Fibroblast of mammary gland (primary cell): ENCODE measurements at places on chromosomes 16 and 17.

GRCh38 chr17:62987136-62987535 lies 21.1 kb downstream of the TANC2 start:
- DNase-seq, result no peak

DNA sequence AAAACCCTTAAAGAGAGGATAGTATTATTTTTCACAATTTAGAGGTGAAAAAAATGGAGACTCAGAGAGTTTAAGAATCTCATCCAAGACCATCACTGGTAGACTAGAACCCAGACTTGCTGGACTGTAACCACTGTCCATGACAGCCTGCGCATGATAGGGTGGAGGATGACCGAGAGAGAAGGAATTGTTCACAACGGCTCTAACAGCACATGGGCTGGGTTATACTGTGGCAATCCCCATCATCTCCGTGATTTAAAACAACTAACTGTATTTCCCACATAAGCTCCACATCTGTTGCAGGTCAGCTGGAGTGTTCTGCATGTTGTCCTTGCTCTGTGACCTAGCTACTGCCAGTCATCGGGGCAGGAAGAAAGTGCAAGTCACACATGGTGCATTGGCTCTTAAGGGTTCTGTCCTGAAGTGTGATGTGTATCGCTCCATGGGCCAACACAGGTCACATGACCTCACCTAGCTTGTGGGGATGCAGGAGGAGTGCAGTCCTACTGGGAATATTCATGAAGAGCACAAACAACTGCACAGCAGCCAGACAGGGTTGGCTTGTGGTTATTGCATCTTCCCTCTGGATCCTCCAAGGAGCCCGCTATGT lies 131.2 kb upstream of the MPHOSPH6 start:
- no peak for DNase-seq

DNA sequence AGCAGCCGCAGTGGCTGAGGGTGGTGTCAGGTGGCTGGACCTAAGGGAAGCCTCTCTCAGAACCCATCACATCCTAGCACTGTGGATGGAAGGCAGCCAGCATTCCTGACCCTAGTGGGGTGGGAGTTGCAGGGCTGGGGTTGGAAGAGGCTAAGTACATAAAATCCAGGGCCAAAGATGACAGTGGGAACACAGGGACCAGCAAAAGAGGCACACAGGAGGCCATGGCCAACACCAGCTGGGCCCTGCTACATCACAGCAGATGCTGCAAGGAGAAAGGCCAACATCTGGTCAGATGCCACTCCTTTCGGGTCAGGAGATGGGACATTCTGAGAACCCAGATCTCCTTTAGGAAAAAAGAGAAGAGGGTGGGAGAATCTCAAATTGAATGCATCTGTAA lies 415.4 kb downstream of the SLC39A11 start:
- no peak for DNase-seq

GRCh38 chr16:88923450-88923849 lies 53.6 kb downstream of the CBFA2T3 start:
- DNase-seq, result no peak

GRCh38 chr16:9275377-9275776 lies 183.9 kb downstream of the HAPSTR1 start:
- DNase-seq, result no peak

- DNase-seq, result peak; percentile 30
Measured at GRCh38 chr17:28613931-28614381, at the start of gene RSKR. RSKR (minus strand) TSS chr17:28614185; CDS start chr17:28614161, 24 bp downstream.

GRCh38 chr17:40559954-40560591 lies 5.2 kb downstream of the CCR7 start:
- DNase-seq, result peak; percentile 96

DNA sequence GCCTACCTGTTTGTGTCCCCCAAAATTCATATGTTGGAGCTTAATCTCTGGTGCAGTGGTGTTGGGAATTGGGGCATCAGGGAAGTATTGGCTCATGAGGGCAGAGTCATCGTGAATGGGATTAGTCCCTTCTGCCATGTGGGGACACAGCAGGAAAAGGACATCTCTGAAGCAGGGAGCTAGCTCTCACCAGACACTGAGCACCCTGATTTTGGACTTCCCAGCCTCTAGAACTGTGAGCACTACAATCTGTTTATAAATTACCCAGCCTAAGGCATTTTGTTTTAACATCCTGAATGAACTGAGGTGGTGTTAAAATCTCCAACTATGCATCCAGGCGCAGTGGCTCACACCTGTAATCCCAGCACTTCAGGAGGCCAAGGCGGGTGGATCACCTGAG lies 206.0 kb downstream of the SEC14L1 start:
- DNase-seq, result no peak

GRCh38 chr17:49925921-49926320 lies 43.1 kb upstream of the DLX4 start:
- peak; percentile 53 for DNase-seq

DNA sequence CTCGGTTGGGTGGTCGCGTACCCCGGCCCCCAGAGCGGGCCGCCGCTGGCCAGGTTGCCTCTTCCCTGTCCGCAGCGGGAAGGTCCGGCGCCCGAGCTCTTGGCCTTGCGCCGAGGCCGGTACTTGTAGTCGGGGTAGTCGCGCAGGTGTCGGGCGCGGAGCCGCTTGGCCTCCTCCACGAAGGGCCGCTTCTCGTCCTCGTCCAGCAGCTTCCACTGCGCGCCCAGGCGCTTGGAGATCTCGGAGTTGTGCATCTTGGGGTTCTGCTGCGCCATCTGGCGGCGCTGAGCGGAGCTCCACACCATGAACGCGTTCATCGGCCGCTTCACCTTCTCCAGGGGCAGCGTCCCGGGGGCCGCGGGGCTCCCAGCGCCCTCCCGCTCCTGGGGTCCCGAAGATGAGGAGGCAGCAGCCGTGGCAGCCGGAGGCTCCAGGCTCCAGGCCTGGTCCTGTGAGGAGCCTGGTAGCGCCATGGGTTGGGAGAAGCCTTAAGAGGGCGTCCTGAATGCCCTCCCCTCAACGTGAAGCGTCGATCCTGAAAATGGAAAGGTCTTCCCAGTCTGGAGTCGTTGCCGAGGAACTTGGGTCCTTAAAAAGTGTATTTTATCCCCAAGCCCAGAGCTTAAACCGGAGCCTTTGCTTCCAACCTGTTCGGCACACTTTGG lies 558 bp downstream of the SOX15 start:
- DNase-seq, result peak; percentile 88

GRCh38 chr16:81686391-81687130 lies 92.5 kb upstream of the PLCG2 start:
- no peak for DNase-seq

GRCh38 chr16:71276589-71277334 lies 12.4 kb downstream of the CMTR2 start:
- DNase-seq, result no peak

- peak; percentile 82 for DNase-seq
Measured at GRCh38 chr17:2043785-2044184, 2.0 kb downstream of the OVCA2 start.

DNA sequence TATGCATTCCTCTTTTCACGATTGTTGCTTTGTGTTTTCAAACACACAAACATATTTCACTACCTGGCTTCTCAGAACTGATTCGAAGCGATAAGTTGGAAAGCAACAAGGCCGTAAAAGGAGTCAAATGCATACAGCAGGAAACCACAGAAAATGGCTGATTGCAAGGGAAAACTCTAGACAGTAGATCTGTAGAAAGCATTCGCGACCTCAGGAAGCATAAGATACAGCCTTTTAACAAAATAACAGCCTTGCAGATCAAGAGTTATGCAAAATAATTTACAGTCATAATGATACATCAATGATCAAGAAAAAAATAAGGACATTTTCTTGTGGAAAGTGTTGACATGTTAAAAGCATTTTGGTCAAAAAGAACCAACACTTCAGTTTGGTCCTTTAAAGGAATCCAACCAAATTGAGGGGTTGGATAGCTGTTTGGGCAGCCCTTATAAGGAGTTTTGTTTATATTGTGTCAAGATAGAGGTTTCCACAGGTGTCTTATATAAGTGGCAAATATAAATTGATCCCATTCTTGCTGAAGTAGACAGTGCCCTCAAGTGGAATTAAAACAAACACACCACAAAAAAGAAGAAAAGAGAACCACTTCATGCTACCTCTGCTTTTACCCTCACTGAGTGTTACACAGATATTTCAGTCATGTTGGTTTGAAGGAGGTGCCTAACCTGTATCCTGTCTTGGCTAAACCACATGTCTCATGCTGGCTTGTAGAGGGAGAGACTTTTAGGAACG lies 5.5 kb downstream of the CYLD start:
- DNase-seq, result peak; percentile 27
